ENCODE measurements at places on chromosomes 11 and 22.

- DNase-seq: no peak
Observed at GRCh38 chr11:27406498-27407354, 43.7 kb upstream of the CCDC34 start.

DNA sequence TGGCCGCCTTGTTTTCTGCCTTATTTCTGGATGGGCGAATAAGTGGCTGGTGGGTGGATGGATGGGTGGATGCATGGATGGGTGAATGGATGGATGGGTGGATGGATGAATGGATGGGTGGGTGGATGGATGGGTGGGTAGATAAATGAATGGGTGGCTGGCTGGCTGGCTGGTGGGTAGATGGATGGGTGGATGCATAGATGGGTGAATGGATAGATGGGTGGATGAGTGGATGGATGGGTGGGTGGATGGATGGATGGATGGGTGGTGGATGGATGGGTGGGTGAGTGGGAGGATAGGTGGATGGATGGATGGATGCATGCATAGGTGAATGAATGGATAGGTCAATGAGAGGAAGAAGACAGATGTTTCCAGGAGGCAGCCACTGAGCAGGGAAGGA is 98.9 kb downstream of the CACNA1I start:
- no peak for DNase-seq

DNA sequence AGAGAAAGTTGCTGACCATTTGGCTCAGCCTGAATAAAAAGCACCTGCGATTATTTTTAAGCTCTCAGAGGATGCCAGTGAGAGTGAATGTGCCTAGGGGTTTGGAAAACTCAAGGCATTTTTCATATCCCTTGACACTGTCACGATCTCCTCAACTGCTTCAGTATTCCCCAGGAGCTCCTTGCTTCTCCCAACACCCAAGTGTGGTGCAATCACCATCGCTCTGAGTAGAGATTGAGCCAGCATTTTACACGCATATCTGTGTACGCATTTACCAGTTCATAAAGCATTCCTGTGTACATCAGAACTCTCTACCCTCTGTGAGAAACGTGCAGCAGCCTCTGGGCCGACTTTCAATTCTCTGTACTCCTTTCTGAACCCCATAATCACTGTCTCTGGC is 1.3 kb downstream of the SRRD start:
- DNase-seq: no peak

DNA sequence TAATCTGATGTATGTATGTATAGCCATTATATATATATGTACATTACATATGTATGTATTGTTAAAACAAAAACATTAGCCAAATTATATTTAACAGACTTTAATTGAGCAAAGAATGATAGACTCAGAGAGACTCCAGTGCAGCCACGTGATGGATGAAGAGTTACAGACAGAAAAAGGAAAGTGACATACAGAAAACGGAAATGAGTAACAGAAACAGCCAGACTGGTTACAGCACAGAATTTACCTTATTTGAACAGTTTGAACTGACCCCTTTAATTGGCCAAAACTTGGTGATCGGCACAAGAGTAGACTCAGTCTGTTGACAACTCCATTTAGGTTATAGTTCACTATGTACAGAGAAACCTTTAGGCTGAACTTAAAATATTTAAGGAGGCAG is 35.0 kb downstream of the CHORDC1 start:
- no peak for DNase-seq

DNA sequence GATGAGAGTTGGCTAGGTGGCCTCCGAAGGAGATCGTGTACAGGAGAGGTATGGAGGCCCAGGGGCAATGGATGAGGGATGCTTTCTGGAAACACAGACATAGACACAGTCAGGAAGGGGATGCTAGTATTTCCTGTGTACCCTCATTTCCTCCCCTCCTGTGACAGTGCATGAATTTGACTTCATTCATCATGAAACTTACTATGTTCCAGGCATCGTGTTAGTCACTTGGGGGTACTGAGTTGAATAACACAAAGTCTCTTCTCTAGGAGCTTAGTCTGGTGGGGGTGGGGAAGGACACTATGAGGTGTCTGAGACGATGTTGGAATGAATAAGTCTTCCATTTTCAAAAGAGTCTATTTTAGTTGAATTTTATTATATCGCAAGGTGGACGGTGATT is 32.6 kb downstream of the LDLRAD3 start:
- no peak for DNase-seq

DNA sequence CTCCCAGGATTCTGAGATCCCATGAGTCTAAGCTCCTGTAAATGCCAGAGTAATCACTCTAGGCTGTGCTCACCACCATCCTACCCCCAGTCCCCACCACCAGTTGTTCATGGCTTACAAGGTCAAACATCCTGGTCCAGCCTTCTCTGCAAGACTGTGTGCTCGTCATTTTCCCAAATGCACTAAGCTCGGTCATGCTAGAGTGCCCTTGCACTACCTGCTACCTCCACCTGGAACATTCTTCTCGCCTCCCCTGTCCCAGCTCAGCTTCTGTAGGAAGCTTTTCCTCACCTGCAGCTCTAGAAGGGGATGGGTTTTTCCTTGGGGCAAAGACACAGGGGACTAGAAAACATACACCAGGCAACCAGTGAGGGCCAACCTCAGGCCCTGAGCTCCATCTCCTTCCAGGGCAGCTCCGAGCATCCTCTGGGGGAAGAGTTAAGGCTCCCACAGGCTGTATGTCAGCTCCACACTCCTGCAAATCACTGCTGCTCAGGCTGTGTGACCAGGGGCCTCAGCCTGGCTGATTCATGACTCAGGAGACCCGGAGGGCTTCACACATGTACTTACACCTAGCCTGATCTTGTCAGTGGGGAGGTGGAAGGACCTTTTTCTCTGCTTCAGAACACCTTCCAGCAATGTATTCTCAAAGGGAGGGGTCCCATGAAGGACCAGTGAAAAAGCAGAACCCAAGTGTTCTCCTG is 37.2 kb upstream of the CSNK2A3 start:
- no peak for DNase-seq

- no peak for DNase-seq
Observed at GRCh38 chr11:34565417-34566207, 52.0 kb upstream of the ELF5 start.

DNA sequence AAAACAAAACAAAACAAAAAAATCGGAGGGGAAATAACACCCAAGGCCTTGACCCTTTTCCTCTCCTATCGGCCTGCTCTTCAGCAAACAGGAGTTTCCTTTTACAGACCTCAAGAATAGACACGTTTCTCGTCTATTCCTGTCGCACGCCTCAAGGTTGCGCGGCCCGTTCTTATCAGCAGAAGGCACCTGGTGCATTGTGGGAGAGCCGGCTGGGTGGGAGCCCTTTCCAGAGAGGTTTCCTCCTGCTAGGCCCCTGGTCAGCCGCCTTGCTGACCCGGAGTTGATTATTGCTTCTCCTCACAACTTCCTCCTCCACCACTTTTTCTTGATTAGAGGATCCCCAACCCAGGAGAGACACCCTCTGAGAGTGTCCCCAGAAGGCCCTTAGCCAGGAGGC is 497.3 kb downstream of the MIAT start:
- DNase-seq: no peak

DNA sequence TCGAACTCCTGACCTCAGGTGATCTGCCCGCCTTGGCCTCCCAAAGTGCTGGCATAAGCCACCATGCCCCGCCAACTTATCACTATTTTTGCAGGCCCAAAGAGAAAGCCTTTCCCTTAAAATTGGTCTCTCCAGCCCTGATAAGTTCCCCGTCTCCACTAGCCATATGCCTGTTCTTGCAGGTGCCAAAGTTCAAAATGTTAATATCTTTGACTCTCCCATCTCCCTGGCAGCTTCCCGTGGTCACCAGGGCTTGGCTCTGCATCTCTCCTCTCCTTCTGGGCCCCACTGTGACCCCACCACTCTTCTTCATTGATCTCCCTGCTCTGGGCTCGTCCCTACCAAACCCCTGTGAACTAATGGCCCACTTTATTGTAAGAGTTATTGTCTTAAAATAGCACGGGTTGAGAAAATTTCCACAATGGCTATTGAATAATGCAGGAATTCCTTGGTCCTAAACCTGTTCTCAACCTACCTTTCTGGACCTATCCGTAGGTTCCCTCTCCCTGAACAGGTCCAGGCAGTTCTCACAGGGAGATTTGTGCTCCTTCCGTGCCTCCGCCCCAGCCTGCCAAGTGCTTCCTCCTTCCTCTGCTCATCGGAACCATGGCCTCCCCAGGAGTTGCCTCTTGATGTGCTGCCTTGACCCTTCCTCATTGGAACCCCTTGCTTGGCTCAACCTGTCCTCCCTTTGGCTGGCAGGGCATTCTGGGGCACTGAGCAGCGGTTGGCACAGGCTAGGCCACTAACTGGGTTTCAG is 147.5 kb downstream of the DSCAML1 start:
- DNase-seq: no peak

- no peak for DNase-seq
Observed at GRCh38 chr22:26587991-26588613, 1.8 kb downstream of the TPST2 start.

DNA sequence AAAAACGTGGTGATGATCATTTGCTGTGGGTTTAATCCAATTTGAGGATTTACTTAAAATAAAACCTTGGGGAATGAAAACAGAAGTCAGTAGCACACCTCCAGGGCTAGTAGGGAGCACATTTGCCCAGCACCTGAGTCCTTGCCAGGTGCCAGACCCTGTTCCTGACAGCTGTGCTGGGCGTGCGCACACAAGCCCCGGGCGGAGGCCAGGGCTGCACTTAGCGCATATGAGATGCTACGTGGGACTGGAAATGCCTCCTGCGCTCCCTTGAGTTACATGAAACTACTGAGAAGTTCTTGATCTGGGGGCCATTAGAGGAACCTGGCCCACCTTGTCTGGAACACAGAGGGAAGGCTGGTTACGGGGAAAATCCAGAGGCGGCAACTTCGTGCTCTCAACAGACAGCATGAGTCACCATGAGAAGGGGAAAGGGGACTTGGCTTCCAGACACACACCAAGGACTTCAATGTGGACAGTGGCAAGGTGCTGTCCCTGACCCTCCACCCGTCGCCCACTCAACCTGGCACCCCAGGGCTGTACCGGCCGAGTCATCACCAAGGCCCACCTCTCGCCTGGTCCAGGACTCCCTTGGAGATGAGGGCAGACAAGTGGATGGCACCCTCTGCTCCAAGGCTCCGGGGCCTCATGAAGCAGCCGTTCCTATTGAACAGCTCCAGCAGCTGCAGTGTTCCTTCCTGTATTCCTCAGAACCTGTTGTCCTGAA is 1468.6 kb downstream of the BRD1 start:
- DNase-seq: no peak

- no peak for DNase-seq
Observed at GRCh38 chr11:120863359-120863758, 160.5 kb upstream of the TBCEL start.

GRCh38 chr22:47191671-47192650 is 429.5 kb downstream of the TBC1D22A start:
- DNase-seq: no peak

DNA sequence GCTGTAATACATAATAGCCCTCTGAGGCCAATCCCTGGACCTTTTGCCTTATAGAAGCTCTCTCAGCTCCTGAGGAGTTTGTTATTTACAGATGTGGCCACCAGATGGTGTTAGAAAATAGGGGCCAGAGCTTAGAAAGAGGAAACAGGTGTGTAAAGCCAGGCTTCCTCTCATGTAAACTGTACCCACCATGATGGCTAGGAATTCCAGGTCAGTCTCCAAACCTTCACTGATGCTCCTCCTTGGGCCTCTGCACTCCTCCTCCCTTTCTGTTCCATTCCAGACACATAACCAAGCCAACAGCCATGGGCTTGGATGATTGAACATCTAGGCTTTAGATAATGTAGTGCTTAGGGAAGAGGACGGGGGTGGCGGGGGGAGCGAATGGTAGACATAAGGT is 39.7 kb downstream of the USP35 start:
- DNase-seq: no peak

All from activated naive CD4-positive, alpha-beta T cell treated with anti-CD3 and anti-CD28 coated beads, Interleukin-2, amount 50 U/mL, for 16 hours (primary cell).